ENCODE measurements at places on chromosomes 2 and 18.

DNA sequence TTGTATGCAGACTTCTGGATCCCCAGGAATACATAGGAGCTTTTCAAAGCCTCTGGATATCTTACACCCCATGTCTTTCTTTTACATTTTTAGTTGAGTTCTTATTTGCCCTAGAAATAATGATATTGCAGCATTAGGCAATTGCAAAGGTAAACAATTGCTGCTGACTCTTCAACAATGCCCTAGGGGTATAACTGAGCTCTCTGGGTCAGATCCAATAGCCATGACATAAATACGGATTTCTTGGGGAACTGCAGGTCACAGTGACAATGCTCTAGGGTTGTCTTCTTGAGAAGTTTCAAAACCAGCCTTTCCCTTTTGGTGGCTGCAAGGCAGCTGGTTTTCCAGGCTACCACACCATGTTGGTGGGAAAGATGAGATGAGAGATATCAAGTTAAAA lies 16.5 kb upstream of the OR6B3 start:
- DNase-seq, result no peak

GRCh38 chr18:79399275-79400081 lies 3.7 kb downstream of the NFATC1 start:
- peak; percentile 42 for DNase-seq

DNA sequence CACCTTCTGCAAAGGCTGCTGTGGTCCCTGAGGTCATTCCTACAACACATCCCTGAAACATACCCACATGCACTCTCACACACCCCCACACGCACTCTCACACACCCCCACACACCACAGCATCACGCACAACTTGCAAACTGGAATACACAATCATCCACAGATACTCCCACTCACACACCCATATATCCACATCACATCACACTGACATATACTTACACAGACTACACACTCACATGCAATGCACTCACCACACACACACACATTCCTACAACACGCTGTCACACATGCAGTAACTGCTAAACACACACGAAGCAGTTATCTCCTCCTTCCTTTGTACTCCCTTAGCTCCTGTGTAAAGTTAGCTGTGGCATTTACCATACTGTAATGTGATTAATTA lies 57.1 kb upstream of the PKDCC start:
- DNase-seq, result no peak

- DNase-seq, result no peak
Measured at GRCh38 chr2:234203135-234203984, 152.9 kb downstream of the SPP2 start.

DNA sequence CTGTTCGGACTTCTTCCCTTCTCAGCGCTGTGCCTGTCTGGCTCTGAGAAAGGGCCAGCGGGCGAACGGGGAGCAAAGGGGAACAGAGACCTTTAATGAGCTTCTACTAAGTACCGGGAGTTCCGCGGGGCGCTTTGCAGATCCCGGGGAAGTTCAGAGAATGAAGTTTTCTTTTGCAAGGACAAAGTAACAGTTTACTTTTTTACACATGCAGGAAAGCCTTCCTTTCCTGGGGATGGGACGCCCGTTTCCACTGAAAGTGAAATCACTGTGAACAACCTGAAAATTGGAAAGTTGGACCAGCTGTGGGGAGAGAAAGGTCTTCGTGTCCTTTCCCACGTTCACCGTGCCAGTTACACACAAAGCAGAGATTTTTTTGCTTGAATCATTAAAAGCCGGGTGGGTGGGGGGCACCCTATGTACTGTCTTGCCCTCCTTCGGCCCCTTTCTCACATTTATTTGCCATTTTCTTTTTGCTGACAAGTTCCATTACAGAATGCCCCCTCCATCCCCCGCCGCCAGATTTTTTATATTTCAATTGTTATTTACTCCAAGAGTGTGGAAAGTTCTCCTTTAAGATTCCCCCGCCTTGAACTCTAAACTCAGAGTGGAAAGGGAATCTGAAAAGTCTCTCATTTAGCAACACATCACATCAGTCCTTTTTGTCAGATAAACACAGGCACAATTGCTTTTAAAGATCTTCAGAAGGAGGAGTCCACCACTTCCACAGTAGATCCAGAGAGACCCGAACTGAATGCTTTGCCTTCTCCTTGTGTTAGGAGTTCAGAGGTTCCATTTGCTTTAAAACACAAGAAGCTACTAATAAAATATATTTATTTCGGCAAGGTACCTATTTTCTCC lies 1.1 kb upstream of the FN1 start:
- no peak for DNase-seq

DNA sequence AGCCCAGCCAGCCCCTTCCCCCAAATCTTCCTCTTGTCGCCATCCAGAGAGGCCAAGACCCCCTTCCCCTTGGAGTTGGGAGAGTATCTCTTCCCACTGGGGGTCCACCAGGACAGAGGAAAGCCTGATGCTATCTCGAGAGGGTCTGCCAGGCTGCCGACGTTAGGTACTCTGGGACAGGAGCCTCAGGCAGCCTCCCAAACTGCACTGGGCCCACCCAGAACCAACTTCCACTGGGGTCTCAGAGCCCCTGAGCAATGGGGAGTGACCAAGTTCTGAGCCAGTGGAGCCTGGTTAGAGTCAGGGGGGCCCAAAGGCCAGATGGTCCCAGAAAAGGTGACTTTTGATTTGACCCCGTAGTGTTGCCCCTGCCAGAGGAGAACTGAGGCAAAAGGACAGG lies 189.1 kb downstream of the INHBB start:
- no peak for DNase-seq

Measured in CD4-positive, alpha-beta T cell treated with Interleukin-6 for 4 hours (primary cell).